ENCODE measurements at places on chromosomes 1 and 21. TPM values are rescaled to one million over a fixed set of nuclear protein-coding genes. Genes with fewer than 3 reads are reported as not detected.

The ADORA3 gene
- total RNA-seq = not detected

The HEYL gene
- total RNA-seq = 41.6 TPM

DNA sequence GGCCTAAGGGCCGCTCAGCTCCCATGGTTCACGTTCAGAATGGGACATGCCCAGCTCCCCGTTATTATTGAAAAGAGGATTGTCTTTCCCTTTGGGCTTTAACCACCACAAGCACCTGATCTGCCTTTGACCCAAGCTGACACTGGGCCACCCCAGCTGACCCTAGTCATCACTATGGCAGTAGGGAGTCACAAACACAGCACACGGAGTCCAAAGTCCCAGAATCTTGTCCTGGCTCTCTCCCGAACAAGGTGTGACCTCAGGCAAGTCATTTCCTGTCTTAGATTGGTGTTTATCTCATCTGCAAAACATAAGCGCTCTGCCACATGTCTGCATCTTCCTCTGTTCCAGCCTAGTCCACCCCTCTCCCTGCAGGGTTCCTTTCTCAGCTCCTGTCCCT, 31.5 kb downstream of the IGFN1 start:
- DNase-seq = no peak

DNA sequence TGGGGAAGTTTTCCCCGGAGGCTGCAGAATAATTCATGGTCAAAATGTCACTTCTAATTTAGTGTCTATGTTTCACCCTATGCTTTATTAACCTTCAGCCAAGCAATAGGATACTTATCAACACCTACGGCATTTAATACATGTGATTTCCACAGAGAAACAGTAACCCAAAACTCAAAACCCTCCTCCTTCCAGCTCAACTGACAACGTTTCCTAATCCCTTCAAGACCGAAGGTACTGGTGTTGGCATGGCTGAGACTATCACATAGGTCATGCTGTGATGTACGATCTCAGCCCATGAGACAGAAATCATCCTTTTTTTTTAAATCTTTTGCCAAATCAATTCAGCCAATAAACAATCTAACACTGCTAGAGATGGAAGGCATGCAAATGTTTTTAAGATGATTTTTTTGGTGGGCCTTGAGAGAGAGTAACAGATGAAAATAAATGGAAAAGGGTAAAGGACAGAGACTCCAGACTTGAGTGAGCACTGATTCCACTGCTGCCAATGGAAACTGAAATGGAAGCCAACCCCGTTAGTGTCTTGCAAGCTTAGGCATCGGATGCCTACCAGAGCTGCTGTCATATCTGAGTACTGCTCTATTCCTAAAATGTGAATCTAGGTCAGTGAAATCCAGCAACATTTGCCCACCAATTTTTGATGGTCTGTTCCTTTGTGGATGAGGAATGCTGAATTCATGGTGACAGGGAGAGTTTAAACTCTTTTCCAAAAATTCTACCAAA, 63.4 kb upstream of the BCL10 start:
- no peak for DNase-seq

DNA sequence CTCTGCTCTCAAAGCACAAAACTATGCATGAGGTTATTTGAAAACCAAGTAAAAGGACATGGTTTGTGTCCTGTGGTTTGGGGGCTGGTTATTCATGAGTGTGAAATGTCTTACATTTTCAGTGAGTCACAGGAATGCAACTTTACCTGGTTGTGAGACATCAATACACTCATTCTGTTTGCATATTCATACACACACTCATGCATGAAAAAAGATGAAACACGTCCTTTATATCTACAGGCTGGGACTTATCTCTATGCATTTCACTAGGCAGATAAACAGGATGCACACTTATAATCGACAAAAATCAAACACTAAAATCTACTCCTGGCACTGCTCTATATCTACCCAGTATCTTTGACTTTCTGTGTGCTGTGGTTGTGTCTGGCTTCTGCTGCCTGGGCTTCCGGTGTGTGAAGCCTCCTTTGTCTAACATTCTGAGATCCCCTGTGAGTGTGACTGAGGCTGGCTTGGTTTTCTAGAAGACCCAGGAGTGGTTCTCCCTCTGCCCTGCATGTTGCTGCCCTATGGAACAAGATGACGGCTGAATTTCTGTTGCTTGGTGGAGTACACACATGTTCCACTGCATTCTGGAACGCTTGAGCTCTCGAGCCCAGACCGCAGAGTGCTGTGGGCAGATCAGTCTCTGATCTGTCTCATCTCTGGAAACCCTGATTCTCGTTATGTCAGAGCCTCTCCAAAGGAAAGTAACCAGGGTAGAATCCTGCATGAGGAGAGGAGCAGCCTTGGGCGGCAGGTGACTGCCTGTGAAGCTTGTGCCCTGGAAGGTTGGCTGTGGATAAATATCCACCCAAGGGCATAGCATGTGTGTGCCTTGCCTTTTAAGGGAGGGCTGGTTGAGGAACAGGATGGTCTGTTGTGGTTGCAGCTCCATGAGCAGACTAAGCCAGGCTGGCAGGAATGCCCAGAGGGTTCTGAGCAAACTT, 19.7 kb upstream of the FASLG start:
- peak; percentile 97 for DNase-seq

DNA sequence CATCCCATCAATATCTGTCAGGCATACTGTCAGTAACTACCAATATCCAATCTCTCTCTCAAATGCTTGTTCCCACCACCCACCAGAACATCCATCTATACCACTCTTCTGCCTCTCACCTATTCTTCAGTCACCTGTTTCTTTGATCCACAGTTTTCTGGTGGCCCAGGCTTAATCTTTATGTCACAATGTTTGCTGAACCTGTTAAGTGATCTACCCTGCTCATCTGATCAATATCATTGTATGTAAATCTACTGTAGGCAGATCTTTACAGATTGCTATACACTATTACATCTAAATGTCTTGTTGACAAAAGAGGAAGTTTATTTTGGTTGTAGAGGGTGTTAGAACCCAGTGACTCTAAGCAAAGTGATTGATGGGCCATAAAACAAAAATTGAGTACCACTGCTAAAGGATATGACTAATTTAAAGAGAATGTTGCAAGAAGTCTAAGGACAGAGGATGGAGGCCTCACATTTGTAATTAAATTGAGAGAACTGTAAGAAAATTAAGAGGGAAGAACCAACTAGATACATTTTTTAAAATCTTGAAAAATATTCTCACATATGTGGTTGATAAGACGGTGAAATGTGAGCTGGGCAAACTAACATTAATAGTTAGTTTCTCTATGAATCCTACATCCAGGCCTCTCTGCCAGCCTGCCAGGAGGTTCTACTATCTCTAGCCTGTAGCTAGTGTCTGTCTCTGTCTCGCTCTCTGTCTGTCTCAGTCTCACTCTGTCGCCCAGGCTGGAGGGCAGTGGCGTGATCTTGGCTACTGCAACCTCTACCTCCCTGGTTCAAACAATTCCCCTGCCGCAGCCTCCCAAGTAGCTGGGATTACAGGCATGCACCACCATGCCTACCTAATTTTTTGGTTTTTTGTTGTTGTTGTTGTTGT, 34.1 kb downstream of the EGLN1 start:
- DNase-seq = peak; percentile 35

DNA sequence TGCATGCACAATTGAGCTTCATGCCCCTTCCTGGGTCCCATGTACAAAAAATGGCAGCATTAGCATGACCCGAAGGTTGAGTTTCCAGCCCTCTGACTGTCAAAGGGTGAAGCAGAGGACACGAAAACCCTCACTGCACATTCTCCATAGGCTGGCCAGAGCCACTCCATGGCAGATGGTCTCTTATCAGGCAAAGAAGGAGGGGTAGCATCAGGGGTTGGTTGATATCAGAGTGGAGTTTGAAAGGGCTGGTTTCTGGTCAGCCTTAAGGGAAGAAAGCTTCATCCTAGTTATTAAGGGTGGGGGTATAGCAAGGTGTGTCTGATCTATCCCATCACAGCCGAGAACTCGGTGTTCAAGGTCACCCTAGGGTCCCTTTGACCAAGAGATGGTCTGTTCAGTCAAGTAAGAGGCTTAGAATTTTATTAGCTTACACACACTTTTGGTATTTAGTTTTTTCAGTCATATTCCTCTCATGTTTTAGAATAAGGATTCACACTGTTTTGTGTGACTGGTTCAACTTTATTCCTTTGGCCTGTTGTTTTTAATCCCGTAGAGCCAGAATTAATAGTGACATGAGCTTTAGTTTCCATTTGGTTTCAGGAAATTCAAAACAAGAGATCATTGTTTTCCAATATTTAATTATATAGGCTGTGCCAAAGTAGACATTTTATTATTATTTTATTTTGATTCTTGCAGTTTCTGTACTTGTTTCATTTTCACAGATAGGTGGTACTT, 199.9 kb upstream of the FMN2 start:
- DNase-seq = no peak

- DNase-seq = peak; percentile 19
Observed at GRCh38 chr1:3491291-3492246, 37.1 kb downstream of the ARHGEF16 start.

DNA sequence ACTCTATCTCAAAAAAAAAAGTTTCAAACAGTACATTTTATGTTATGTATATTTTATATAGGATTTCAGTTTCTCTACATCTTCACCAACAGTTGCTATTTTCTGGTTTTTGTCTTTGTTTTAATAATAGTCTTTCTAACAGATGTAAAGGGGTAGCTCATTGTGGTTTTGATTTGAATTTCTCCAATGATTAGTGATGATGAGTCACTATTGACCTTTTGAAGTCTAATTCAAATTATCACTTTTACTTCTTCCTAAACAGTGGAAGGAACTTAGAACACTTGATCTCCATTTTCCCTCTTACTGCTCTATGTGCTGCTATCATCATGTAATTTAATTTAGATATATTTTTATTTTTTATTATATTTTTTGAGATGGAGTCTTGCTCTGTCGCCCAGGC, 31.7 kb upstream of the SHCBP1L start:
- DNase-seq = peak; percentile 64

DNA sequence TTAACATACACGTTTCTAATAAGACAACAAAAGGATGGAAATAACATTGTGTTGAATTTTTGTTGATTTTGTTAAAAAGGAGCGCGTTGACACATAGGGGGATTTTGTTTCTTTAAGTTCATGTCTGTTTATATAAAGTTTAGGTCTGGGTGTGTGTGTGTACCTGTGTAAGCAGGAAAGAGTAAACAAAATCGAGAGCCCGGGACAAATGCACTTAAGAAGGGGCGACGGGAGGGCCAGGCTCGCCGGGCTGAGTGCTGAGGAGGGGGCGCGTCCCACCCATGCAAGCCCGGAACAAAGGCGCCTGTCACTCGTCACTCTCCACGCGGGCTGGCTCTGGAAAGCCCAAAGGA, 28.8 kb upstream of the TRIM17 start:
- DNase-seq = no peak

DNA sequence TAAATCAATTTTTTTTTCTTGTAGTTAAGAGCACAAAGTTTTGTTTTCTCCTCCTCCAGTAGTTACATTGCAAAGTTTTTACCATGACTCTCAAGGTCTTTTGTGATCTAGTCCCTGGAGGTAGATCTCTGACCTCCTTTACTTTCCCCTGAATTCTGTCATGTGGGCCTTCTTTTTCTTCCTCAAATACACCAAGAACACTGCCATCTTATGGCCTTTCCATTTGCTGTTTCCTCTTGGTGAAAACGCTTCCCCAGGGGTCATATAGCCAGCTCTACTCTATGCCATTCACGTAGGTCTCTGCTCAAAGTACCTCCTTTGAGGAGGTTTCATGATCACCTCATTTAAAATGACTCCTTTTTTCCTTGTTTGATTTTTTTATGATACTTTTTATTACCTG, 2.7 kb downstream of the DDX20 start:
- DNase-seq = no peak

- DNase-seq = no peak
Observed at GRCh38 chr1:83705091-83705490, 293.8 kb downstream of the TTLL7 start.

DNA sequence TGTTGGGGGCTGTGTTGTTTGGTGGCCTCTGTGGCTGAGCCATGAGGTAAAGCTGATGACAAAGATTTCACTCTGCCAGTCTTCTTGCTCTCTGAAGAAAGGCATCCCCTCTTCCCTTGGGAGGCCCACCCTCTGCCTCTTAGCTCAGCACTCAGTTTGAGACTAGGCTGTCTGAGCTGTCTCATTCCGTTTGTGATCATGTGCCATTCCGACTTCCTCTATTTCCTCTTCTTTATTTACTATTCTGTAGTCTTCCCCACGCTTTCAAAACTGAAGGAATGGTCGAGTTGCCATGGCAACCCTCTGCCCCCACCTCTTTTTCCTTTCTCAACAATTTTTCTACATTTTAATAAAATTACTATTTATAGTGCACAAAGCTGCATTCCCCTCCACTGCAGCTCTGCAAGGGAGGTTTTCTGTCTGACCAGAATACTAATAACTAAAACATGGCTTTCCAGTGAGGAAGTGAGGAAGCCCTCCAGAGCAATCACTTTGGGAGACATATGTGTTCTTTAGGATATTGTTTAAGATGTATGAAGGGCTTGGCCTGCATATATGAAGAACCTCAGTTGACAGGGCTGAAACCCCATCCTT, 30.8 kb downstream of the KCNA3 start:
- DNase-seq = no peak

GRCh38 chr1:94529416-94529815, 12.1 kb downstream of the F3 start:
- DNase-seq = no peak

DNA sequence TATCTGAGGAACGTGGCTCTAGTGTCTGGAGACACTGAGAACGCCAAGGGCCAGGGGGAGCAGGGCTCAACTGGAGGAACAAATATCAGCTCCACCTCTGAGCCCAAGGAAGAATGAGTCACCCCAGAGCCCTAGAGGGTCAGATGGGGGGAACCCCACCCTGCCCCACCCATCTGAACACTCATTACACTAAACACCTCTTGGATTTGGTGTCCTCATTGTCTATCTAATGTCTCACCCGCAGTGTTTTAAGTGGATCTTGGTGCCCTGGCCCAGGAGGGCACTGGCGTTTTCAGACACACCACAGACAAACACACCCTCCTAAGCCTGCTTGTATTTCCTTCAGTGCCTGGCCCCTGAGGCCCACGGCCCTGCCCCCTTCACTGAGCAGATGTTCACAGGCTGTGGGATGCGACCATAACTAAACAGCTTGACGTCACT, 2.2 kb upstream of the FALEC start:
- DNase-seq = peak; percentile 31

DNA sequence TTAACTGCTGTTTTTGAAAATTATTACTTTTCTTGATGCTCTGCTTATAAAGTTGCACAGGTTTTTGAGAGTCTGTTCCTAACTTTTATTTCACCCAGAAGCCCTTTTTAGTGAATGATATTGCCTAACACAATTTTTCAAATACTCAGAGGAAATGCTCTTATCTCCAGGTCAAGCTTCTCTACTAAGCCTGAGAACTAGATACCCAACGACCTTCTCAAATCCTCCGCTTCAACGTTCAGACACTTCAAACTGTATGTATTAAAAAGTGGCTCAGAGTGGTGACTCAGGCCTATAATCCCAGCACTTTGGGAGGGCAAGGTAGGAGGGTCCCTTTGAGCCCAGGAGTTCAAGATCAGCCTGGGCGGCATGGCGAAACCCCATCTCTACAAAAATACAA, 88.5 kb downstream of the ASH1L start:
- DNase-seq = no peak
